Dermis blood vessel endothelial cell (primary cell): ENCODE measurements at places on chromosomes 1 and 21. TPM values are rescaled to one million over a fixed set of nuclear protein-coding genes. Genes with fewer than 3 reads are reported as not detected.

DNA sequence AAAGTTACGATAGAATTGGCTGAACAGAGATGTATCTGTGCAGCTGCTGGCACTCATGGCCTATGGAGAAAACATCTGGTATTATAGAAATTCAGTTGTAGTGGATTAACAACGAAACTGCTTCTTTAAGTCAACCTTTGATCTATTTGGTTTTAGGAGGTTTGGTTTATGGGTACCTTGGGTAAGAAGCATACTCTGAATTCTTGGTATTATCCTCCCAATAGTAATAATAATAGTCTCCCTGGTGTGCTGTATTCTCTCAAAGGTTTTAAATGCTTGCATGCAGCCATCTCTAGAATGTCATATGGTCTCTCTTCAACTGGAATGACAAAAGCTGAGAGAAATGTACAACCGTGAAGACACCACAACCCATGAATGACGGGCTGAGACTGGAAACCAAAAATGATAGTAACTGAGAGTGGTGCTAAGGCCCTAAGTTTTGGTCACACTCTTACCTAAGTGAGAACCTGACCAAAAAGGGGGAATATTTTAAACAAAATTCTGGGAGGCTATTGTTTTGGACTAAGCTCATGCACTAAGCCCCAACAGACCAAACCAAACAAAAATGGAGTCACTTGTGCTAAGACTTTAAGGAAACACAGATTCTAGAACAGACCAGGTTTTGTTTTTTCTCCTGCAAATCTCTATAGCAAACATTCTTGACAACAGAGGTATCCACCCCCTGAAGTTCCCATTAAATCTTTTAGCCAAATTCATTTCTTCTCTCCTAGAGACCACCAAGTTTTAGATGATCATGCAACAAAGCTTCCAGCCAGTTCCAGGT lies 17.6 kb upstream of the TMEM61 start:
- no peak for DNase-seq

DNA sequence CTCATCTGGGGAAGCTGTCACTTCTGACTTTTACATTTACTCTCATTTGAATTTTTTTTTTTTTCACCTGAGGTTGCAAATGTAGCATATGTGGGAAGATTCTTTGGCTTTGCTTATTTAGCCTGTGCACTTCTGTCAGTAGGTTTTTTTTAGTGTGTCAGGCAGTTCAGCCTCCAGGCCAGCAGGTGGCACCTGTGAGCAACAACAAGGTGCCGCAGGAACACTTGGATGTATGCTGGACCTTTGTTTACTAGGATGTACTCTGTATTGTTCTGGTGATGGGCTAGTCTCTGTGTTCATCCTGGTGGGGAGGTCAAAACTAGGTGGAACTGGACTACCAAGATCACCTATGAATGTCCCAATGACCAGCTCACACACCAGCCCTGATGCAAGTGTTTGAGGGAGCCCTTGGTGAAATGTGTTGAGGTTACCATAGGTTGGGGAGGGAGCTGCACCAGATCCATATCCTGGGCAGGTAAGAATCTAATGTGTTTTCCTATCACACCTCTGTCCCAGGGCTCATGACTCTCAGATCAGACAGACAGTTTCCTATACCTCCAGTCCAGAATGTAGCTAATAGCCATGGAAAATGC lies 618.2 kb downstream of the BRINP3 start:
- DNase-seq: peak; percentile 0

DNA sequence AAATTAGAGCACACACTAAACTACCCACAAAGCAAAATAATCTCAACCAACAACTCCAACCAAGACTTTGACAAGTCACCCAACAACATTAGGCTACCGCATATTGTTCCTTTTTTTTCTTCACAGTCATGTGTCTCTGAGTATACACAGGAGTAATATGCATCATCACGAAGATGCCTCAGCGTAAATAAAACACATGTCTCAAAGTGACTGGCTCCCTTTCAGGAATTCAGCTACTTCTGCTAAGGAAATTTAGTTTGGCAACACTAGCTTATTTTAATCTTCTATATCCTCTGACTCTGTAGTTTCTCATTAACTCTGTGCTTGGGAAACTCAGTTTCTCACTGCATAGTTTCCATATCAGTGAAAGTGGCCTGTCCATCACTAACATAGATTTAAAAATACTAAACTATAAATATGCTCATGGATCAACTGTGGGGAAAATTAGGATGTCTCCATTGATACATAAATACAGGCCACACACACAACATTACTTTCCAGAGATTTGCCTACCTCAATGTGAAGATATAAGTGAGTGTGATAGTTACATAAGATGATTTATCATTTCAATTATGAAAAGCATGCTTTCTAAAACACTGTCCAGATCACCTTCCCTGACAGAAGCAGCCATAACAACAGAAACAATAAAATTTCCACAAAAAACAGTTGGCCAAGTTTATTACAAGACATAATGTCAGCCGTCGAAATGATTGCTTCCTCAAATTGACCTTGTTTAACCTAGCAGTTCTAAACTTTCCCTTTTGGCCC lies 113.2 kb downstream of the PTGER3 start:
- no peak for DNase-seq

DNA sequence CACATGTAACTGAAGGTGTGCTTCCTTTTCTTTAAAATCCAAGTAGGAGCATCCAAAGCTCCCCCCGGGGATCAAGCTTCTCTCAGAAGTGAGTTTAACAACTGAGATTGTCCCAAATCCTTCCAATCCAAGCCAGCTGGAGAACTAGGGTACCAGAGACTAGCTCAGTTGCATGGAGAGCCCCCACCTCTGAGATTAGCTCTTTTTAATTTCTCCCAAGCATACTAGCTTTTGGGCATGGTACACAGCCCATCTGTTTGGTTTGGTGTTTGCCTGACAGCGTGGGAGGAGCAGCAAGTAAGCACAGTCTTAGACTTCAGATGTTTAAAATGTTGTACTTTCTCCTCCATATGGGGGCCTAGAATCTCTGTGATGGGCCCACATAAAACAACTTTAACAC lies 142.8 kb downstream of the ASTN1 start:
- no peak for DNase-seq

The CD1B gene
- total RNA-seq: not detected in 2 replicates

The TRIM62 gene
- total RNA-seq: 2.6 and 4.6 TPM in 2 replicates

DNA sequence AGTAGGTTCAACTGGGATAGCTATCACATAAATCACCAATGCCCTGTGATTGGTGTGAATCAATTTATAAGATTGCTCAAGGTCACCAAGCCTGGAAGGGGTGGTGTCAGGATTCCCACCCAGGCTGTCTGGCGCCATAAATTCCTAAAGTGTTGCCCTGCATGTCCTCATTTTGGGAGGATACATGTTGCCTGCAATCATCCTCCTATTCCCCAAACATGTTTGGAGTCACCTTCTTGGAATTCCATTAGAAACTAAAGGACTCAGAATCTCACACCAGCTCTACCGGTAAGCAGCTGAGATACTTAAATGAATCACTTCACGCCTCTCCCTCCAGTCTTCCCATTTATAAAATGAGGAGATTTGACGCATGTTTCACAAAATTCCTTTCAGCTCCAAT lies 54.1 kb upstream of the SLC45A1 start:
- DNase-seq: no peak

- no peak for DNase-seq
Observed at GRCh38 chr1:3955196-3955772, 55.2 kb upstream of the C1orf174 start.

The SNRPE gene
- total RNA-seq: 74.5 and 125 TPM in 2 replicates

- DNase-seq: peak; percentile 51
Observed at GRCh38 chr1:208007938-208008342, 97.0 kb upstream of the CD34 start.

The LIPI gene
- not detected in 2 replicates for total RNA-seq

DNA sequence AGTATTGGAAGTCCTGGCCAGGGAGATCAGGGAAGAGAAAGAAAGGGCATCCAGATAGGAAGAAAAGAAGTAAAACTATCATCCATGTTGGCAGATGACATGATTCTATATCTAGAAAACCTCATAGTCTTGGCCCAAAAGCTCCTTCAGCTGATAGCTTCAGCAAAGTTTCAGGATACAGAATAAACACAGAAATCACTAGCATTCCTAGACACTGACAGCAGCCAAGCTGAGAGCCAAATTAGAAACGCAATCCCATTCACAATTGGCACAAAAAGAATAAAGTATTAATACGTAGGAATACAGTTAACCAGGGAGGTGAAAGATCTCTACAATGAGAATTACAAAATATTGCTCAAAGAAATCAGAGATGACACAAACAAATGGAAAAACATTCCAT lies 44.6 kb downstream of the ZFYVE9 start:
- DNase-seq: no peak

DNA sequence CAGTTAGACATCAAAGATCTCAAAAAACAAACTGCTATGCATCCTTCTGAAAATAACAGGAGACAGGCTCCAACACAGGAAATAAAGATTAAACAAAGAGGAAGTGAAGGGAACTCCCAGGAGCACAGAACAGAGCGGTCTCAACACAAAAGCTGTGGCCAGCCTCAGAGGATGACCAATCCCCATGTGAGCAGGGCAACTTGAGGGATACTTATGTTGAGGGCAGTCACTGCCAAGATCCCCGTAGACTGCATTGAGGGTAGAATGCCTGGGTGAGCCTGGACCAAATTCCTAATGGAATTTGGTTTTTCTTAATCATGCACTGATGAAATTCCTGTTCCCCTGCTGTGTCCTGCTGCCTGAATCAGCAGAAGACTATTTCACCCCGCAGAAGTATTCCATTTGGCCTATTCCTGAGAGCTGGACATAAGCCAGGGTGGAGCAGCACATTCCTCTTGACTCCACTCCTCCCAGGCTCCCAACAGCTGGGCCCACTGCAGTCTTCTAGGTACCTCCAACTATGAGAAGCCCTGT lies 49.0 kb downstream of the JAK1 start:
- DNase-seq: peak; percentile 91

DNA sequence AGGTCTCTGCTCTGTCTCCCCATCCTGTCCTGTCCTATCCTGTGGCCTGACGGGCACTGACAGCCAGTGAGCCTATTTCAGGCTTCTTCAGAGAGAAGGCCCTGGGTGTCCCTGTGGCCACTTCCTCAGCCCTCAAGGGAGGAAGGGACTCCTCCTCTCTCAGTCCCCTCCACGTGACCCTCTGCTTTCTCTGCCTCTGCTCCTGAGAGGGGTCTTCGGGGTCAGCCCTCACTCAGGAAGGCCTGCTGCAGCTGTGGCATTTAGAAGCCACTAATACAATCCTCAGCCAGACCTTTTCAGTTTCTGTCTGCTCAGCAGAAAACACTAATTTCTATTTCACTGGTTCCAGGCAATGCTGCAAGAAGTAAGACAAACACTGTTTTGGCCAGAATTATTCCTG lies 43.6 kb upstream of the ETV3 start:
- no peak for DNase-seq

GRCh38 chr1:40770296-40771070 lies 13.1 kb upstream of the KCNQ4 start:
- DNase-seq: no peak

GRCh38 chr1:15749399-15750291 lies 7.3 kb downstream of the TMEM82 start:
- DNase-seq: peak; percentile 88
